NCI-H446 treated with DMSO at 0.1 percent for 48 hours (cell line): ENCODE measurements at places on chromosomes 5 and 9.

GRCh38 chr5:6788439-6788838 is 75.2 kb downstream of the TENT4A start:
- DNase-seq = no peak

DNA sequence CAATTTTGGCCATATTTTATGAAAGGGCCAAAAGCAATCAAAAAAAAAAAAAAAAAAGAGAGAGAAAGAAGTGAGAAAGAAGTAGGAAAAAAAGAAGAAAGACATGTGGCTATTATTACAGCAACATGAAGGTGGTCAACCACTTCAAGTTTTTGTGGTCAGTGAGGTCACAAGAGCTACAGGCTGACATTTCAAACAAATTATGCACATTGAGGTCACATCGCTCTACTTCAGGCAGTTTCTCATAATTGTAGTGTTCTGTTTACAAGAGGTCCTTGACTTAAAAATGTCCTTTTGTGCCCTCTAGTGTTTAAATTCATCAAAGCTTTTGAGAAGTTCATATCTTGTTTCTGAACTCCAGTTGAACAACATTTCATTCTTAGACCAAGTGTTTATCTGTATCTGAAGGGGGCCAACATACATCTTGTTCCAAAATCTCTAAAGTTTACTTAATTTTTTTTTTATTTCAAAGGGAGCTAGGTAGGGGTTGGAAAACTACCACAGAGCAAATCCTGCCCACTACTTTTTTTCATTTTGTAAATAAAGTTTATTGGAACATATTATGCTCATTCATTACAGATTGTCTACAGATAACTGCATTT is 513.1 kb downstream of the PDE4D start:
- peak; percentile 64 for DNase-seq

- no peak for DNase-seq
These were observed 37.3 kb upstream of the CTSV start for GRCh38 chr9:97076238-97076637.

GRCh38 chr9:96420468-96421219 is 2.5 kb upstream of the ZNF367 start:
- DNase-seq = peak; percentile 80

DNA sequence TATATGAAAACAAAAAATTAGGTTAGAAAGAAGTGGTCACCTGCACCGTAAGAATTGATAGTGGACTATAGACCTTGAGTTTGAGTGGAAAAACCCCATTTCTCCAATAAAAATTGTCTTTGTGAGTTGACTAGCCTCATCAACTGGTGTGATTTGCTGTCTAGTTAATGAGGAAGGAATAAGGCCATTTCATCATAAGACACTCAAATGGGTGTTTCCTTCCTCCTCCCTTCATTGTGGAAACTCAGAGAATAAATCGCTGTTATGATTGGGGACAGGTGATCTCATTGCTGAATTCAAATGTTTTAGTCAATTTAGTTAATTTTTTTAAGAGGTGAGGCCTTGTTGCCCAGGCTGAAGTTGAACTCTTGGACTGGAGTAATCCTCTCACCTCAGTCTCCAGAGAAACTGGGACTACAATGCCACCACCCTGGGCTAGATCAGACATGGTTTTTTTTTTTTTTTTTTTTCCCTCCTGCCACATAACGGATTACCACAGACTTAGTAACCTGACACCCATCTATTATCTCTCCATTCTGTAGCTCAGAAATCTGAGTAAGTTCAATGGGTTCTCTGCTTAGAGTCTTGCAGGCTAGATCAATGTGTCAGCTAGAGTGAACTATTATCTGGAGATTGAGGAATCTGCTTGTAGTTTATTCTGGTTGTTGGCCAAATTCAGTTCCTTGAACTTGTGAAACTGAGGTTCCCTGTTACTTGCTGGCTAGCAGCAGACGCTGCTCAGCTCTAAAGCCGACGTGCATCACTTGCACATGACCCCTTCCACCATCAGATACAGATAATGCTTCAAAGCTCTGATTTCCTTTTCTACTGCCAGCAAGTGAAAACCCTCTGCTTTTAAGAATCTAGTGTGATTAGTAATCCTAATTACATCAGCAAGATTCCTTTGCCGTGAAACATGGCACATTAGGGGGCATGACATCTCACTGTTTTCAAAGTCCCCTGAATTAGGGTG is 663.8 kb upstream of the CDH9 start:
- no peak for DNase-seq

DNA sequence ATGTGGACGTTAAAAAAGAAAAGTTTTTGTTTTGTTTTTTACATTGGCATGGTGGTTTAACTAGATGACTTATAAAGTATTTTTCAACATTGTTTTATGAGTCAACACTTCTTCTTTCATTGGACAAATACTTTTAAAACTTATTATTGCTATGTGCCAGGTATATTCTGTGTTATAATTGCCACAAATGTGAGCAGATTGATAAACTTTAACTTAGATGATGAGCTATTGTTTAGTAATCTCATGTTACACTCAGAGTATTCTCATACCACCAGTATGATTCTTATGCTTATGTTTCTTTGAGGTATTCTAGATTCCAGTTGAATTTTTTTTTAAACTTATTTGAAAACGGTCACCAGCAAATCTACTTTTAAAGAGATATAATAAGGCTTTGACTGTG is 60.3 kb downstream of the RASA1 start:
- DNase-seq = no peak

DNA sequence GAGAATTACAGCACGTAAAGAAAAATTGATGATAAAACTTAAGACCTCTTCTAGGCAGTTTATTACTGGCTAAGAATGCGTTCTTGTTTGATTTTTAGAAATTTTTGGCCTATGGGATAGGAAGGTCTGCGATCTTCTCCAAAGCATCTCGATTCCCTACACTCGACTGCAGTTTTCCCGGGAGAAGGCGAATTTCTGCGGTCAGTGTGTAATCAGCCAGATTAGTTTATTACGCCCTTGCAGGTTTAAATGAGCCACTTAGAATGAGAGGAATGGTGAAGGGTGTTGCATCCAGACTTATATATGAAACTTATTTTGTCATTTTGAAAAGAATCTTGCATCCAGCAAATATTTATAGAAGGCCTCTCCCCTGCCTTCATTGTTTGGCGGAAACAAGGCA is 1.2 kb downstream of the MTAP start:
- no peak for DNase-seq

DNA sequence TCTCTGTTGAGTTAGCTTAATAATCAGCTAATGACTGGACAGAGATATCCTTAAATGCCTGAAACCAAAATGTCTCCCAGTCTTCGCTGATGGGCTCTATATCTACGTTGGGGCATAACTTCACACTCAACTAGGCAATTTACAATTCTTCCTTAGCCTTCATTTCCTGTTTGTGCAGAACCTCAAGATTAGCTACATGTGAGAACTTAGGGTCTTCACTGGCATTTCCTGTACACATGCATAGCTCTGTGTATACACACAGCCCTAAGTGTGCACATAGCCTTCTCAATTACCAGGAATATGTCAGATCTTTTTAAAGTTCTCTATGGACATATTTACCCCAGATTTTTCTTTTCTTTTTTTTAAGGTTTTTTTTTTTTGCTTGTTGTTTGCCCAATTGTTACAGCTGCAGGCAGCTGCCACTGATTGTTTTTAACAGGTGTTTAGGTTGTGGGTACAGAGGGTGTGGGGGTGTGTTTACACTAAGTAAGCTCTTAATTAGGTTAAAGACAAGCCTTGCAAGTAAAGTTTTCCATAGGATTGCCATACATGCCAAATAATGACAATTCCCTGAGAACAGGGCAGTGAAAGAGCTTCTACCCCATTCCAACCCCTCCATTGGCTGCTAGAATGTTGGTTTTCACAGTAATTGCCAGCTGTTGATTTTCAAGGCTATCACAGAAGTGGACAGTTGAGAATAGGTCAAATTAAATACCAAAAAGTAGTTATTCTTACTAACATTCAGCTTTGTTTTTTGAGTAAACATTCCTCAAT is 441.0 kb downstream of the TLE4 start:
- DNase-seq = no peak

GRCh38 chr5:61207884-61208283 is 45.6 kb upstream of the SMIM15 start:
- DNase-seq = no peak

GRCh38 chr5:144088206-144089064 is 82.0 kb downstream of the YIPF5 start:
- DNase-seq = no peak

DNA sequence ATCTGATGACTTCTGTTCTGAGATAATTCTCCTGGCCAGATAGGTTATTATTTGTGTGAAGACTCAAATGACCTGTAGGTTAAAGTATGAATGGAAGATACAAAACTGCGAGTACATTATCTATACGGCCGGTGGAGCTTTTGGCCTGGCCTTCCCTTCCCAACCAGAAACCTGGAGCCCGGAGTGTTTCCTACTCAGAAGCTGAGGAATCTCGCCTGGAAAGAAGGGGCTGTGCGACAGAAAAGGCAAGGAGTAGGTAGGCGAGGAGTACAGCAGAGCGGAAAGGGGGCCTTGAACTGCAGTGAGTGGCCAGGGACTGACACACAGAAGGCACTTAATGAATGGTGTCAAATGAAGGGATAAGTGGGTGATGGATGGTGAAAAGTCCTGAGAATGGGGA is 34.6 kb downstream of the ANGPTL2 start:
- DNase-seq = no peak

- DNase-seq = peak; percentile 98
These were observed 66.9 kb upstream of the GLIS3 start for GRCh38 chr9:4366591-4367330.

- DNase-seq = no peak
These were observed 2.1 kb downstream of the SAXO1 start for GRCh38 chr9:19030899-19031298.

DNA sequence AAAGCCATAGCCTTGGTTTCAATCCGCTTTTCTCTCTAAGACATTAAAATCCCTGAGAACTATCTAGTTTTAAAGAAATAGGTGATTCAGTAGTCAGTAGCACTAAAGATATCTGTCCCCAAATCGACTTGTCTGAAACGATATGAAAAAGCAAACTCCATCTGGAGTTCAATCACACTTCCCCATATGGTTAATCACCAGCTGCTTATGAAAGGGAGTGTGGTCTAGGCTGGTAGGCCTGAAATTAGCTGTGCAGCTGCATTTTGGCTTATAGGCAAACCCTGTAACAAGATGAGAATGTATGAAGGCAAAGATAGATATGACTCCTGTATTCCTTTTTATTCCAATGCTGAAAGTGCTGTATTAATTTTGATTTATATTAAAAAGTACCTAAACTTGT is 65.9 kb downstream of the DMRTA1 start:
- DNase-seq = peak; percentile 19

- no peak for DNase-seq
These were observed 28.4 kb downstream of the TENT2 start for GRCh38 chr5:79640571-79641055.

DNA sequence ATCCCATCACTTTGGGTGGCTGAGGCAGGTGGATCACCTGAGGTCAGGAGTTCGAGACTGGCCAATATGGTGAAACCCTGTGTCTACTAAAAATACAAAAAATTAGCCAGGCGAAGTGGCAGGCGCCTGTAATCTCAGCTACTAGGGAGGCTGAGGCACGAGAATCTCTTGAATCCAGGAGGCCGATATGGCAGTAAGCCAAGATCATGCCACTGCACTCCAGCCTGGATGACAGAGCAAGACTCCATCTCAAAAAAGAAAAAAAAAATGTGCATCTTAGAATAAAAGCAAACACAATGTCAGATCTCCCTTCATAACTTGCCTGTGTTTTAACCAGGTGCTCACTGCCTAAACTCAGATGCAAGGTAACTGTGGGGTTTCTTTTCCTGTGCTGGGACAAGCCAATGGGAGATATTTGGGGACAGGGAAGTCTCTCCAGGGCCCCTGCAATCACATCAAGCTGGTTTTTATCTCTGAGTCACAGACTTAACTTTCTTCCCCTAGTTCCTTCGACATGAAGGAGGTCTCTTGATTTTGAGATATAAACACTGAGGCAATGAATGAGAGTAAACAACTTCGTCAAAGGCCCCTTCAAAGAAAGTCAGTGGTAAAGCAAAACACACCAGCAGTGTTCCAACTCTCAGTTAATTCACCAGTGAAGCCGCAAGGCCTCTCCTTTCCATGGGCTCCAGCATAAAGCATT is 99.1 kb downstream of the SNX18 start:
- DNase-seq = no peak

GRCh38 chr9:37840560-37841194 is 40.1 kb downstream of the DCAF10 start:
- no peak for DNase-seq

DNA sequence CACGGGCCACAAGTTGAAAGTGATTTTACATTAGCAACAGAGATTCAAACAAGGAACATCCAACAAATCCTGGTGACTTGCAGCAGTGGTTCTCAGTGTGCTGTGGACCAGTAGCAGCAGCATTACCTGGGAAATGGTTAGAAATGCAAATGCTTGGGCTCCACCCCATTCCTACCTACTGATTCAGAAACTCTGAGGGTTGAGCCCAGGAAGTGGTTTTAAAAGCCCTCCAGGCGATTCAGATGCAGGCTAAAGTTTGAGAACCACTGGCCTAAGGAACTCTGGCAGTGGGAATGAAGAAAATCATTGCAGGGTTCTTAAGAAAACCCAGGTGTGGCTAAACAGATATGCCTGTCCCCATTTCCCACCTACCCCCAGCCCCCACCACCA is 398.8 kb downstream of the ENC1 start:
- DNase-seq = no peak

DNA sequence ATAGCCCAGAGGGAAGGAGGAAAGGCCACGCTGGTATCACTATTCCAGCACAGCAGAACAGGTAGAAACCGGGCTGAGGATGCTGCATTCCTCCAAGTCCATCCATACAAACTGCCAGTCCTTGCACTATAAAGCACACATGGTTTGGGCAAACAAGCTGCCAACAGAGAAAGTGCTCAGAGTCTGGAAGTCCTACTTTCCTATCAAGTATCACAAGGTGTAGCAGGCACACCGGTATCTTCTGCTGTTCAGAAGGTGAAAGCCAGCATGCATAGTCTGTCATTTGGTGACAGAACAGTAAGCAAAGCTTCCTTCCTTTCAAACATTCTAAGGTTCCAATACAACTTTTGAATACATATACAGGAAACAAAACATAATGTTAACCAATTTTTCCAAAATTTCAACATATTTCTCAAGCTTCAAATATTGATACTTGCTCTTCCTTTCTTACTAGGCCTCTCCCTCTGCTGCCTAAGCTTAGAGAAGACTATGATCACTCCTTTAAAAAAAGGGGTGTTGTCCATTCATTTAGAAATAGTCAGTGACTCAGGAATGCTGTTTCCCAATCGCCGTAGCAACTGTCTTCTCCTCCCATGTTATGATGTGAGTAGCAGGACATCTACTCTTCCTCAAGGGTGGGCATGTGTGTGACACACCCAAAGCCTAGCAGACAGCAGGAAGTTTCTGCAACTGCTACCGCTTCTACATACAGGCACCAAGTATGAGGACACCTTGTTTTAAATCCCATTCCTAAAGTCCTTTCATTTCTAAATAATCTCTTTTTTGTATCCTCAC is 14.7 kb downstream of the DIAPH1 start:
- no peak for DNase-seq

DNA sequence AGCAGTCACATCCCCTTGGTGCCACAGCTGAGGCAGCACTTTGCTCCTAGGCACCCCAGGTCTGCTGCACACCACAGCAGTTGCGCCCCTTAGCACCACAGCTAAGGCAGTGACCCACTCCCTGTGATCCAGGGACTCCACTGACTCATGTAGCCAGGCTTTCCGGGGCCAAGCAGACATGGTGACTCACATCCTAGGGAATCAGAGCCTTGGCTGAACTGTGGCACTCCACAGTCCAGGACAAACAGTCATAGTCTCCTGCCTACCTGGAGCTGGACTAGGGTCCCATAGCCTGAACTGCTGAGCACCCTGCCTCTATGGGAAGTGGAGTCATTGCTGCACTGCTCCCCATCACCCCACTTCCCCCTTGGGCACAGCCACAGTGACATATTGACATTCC is 338.7 kb downstream of the NPR3 start:
- no peak for DNase-seq

GRCh38 chr9:111937781-111938426 is 41.3 kb downstream of the UGCG start:
- no peak for DNase-seq
